ENCODE measurements at places on chromosomes 13 and 19.

DNA sequence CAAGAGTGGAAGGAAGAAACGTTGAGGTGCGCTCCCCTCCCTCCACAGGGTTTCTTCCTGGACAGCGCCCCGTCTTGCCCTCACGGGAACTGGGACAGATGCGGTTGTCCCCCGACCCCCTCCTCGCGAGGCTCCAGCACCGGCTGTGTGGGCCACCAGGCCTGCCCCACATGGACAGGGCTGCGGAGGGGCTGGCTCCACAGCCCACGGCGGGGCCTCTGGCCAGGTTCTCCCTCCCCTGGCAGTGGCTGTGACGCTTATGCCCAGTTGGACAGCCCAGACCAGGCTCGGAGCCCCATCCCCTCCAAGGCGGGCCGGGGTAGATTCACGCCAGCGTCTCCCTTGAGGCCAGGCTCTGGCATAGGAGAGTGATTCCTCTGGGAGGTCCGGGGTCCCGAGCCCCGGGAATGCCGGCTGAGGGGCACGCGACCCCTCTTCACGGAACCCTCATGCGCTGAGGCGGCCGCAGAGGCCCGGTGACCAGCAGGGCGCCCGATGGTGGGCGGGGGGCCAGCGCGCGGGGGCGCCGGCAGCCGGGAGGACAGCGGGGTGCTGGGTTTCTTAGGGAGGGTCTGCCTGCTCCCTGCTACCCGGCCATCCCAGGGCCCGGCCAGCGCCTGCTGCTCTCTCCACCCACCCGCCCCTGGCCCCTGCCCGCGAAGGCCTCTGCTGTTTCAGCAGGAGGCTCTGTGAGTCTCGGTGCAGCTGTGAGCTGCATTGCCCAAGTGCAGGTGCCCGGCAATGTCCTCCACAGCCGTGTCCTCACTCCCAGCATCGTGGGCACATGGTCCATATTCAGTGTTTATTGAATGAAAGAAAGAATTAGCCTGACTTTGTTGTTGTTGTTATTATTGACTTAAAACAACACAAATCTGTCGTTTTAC lies 20.3 kb upstream of the GAS6 start:
- DNase-seq = no peak

DNA sequence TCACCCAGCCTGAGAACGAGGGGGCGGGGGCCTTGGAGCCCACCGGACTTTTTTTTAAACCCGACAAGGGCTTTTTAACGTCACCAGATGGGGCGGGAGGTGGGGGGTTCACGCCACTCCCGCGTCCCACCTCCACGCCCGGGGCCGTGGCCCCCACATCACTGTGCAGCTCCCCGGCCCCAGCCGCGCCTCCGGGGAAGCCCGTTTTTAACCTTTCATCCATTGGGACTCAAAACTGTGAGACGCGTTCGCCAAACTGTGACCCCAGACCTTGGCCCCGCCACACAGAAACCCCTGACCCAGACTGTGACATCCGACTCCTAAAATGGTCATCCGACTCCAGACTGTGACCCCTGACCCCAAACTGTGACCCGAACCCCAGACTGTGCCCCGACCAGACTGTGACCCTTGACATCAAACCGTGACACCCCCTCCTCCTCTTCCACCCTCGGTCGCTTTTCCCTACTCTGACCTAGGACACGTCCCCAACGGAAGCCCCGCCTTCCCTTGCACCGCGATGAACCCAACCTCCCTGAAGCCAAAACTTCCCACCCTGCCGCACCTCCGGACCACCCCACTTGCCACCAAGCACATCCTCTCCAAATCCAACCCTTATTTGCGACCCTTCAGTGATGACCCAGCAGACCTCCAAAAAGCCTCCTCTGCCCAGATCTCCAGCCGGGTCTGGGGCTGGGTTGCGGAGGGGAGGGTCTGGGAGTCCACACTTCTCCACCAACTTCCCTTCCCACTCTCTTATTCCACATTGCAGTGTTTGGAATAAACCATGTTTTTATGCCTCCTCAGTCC lies 1.5 kb upstream of the GRWD1 start:
- no peak for DNase-seq

DNA sequence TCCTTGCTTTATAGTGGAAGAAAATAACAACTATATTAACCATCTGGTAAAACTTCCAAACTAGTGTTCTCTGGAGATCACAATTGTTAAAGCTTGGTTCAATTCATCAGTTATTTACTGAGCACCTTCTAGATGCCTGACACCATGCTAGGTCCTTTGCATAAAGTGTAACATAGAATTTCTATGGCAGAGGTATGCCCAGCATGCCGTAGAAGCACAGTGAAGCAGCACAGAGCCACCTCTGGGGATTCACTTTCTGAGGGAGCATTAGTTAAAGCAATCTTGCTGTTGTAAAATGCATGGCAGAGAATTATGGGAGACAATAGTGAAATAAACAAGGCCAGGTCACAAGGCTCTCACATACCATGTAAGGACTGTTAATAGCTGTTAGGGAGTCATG lies 75.2 kb downstream of the LRRC63 start:
- DNase-seq = no peak

GRCh38 chr13:60134376-60134775 lies 29.4 kb downstream of the DIAPH3 start:
- peak; percentile 24 for DNase-seq

DNA sequence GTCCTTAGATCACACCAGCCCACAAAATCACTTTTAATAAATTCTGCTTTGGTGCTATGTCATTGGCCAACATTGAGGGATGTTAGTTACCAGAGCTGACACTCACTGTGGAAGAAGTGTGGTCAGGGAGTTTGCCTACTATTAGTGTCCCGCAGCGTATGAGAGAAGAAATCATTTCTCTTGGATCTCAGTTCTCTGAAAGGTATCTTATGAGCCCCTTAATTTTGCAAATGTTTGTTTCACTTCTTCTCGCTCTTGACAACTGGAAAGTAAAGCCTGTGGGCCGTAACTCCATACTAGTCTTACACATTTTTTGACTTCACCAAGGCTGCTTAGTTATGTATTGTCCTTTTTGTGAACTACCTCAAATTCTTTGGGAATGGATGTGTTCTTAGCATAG lies 80.9 kb downstream of the FLT1 start:
- DNase-seq = no peak

DNA sequence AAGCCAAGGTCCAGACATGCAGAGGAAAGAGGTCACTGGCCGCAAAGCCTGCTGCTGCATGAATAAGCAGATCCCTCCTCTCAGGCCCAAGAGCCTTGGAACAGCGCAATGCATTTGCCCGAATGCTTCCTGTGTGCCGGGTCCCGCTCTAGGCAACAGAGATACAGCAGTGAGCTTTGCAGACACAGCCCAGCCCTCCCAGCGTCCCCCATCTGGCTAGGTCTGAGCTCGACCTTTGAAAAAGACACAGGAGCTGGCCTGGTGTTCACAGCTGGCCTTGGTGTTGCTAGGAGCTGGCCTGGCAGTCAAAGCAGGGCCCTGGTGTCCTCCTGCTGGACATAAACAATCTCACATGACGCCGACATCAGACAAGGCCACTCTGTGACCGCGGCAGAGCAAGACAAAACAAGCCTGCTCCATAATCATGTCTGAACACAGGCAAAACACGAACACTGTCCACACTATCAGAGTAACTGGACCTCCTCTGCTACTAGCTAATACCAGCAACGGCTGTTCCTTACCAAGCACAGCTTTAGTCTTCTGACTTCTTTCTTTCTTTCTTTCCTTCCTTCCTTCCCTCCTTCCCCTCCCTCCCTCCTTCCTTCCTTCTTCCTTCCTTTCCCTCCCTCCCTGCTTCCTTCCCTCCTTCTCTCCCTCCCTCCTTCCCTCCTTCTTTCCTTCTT lies 5.7 kb upstream of the PEX11G start:
- DNase-seq = no peak

DNA sequence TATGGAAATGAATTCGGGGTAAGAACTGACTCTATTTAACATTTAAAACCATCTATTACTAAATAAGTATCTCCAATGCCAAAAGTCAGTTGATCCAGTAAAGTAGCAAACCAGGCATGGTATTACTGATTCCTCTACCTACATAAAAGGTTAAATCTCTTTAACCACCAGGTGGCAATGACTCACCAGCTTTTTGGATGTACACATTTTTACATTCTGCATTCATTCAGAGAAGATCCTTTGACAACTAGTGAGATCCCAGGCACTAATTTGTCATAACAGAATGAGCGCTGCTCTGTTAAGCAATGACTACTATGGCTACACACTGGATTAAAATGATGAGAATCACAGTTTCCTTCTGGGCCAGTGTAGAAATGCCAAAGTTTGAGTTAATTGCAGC lies 329.8 kb upstream of the GPC6 start:
- peak; percentile 45 for DNase-seq

DNA sequence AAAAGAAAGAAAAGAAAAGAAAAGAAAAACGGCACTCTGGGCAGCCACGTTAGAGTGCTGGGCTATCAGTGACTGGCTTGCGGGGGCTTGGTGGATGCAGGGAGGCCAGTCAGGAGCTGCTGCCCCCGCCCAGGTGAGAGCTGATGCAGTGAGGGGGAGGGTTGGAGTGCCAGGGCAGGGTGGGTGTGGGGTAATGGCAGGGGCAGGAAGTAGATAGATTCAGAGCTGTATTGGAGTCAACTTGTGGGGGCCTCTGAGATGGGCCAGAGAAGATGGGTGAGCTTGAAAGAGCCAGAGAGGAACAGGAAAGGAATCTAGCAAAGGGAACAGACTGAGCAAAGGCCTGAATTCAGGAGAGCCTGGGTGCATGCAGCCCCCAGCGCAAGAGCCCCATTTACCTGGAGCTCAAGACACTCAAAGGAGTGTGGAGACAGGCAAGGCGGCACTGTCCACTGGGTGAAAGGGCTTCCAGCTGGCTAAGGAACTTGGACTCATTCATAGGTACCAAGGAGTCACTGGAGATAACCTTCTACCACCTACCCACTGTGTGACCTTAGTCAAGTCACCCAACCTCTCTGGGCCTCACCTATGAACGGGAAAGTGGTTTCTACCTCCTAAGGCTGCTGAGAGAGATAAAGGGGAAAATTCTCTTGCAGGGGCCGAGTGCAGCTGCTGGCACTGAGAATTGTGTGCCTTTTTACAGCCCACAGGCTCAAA lies 20.2 kb downstream of the VSTM2B start:
- no peak for DNase-seq

DNA sequence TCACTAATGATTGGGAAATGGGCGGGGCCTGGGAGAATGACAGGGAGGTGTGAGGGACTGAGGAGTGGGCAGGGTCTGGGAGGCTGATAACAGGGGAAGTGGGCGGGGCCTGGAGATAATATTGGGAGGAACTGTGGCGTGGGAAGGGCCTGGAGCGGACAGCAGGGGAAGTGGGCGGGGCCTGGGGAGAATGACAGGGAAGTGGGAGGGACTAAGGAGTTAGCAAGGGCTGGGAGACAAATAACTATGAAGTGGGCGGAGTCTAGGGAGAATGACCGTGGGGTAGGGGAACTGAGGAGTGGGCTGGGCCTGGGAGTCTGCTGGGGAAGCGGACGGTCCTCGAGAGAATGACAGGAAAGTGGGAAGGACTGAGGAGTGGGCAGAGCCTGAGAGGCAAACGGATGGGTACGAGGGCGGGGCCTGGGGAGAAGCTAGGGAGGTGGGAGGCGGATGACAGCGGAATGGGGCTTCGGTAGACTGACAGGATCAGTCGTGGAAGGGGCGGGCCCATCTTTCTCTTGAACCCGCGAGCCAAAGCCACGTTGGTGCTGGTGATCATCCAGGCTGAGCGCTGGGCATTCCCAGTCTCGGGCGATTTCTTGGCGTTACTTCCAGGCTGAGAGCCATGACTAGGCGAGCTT lies 14.0 kb upstream of the TUBB4A start:
- DNase-seq = peak; percentile 87

- DNase-seq = peak; percentile 97
Measured at GRCh38 chr13:60163478-60164233, at the start of gene DIAPH3. Gene DIAPH3, minus strand, starts transcription at chr13:60163928. Its CDS starts 162 bp downstream, at chr13:60163766.

DNA sequence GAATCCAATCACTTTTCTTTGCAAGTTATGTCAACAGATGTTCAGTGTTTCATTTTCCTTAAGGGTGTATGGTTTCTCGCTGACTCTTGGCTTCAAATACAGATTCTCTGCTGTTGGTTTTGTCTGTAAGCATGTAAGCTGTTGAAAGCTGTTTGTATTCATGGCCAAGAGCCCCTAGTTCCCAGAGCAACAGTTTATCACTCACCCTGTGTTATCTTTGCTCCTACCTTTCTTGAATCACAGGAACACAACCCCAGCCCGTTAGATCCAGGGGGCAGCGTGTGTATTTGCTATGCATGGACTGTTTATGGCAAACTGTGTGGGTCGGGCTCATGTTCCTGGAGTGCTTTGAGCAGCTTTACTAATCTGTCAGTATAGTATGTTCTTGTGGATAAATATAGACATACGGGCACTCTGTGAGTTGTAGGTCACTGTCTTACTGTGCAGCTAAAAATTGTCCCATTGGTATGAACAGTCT lies 28.9 kb downstream of the FRY start:
- no peak for DNase-seq

- no peak for DNase-seq
Measured at GRCh38 chr13:80360453-80360800, 19.5 kb upstream of the SPRY2 start.

DNA sequence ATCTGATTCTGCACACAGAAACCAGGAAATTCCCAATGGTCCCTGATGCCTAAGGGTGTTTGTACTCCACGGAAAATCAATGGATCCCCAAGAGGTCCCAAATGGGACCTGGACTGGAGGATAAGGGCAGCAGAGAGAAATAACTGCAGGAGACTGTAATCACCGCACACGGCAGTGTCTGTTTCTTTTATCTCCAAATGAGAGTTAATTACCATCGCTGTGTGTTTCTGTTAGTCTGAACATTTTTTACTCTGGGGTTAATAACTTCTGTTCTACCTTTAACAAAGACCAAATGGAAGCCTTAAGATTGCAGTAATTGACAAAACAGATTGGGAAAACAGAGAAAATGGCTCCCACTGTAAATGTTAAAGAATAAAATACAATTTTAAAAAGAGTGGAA lies 320.9 kb downstream of the DCLK1 start:
- DNase-seq = no peak

DNA sequence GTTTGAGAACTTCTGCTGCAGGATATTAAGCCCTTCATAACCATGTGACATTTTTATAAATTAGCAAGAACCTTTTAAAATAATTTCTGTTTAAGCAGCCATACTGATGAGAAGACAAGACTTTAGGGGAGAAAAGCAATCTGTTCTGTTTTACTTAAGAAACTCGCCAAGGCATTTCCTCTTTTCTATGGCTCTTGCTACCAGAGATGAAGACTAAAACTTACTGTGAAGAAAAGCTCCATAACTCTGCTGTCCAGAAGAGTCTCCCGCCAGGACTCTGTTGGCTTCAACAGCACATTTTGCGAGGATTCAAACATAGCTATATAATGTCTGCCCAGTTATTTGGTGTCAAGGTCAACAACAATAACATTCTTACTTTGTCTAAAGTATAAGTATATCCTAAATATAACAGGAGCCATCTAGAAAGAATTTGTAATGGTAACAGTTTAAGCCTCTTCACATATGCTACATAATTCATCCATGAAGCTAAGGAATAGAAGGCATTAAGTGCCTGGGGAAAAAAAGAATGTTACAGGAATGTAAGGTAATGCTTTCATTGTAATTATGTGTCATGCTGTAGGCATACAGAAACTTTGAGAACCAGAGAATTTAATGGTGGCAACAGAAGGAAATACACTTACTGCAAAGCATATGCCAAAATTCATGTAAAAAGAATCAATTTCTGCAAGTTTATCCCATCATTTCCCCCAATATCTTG lies 53.2 kb upstream of the EEF1AKMT1 start:
- DNase-seq = peak; percentile 75
